ENCODE measurements at places on chromosomes 13 and 19. TPM values are rescaled to one million over a fixed set of nuclear protein-coding genes. Genes with fewer than 3 reads are reported as not detected.

The PSG3 gene
- not detected for total RNA-seq

The HIPK4 gene
- total RNA-seq = 0.16 TPM

The CYP2A6 gene
- total RNA-seq = not detected

The THSD1 gene
- total RNA-seq = 15.0 TPM

The KIR3DL2 gene
- not detected for total RNA-seq

The WTIP gene
- total RNA-seq = 10.9 TPM

The NKPD1 gene
- 0.47 TPM for total RNA-seq

The ZNF546 gene
- total RNA-seq = 27.5 TPM

The ZNF433 gene
- 19.5 TPM for total RNA-seq

The FXYD3 gene
- total RNA-seq = not detected

The CEACAM8 gene
- not detected for total RNA-seq

The CHAMP1 gene
- total RNA-seq = 7.8 TPM

The FUT1 gene
- 0.47 TPM for total RNA-seq

The PODNL1 gene
- not detected for total RNA-seq

The PALM gene
- total RNA-seq = 95.9 TPM

DNA sequence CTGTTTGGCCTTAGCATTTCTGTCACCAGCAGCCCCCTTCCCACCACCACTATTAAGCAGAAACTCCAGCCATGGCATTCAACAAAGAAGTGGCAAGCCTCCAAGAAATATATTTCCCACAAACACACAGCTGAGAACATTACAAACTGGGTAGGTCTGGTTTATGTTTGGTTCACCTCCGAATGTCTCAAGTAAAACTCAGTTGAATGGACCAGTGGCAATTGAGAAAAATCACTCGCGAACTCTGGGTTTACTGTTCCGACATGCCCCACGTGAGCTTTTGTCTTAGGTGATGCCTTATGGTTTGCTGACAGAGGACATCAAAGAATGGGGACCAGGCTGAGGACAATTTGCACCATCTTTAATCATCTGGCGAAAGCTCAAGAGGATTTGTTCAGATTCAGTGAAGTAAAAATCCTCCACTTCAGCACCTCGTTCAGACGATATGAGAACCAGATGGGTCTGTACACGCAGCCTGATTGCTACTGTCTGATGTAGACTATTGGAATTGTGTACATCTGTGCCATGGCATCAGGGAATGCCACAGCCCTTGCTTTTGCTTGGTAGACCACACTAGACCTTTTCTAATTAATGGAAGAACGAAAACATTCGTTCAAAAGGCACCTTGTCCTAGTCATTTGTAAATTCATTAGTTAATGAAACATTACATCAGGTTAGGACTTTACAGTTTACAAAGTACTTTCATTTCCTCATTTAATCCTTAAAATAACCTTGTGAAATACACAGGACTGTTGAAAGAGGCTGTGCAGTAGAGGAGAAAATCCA lies 59.4 kb downstream of the SLC10A2 start:
- DNase-seq = no peak

DNA sequence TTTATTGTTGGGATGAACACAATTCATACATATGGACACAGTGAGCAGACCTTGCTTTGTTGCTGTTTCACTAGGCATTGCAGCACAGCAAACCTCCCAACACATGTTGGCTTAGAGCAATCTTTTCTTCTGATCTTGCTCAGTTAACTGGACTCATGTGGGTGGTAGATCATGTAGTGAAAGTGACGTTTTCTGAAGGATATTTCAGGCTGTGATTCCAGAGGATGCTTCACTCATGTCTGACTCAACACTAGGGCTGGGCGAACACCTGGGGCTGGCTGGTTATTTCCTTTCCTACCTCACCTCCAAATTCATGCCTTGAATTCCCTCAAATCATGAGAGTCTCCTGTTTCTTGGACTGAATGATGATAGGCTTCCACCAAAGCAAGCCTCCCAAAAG lies 14.3 kb upstream of the LGALS13 start:
- DNase-seq = no peak

DNA sequence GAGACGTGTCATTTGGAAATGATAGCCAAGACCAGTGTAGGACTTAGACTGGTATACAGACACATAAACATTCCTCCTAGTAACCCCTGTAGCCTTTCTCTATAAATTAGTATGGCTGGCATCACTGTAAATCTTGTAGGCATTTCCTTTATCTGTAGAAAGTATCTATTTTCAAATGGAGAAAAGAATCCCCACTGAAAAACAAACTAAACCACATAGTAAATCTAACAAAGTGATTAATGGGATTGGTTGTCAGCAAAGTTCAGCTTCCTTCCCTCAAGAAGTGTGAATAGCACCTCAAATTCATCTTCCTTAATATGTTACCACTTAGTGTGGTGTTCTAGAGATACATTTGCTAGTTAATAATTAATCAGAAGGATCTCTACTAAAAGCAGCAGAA lies 119.4 kb upstream of the NBEA start:
- DNase-seq = no peak

- no peak for DNase-seq
These were observed 17.4 kb upstream of the PDCD2L start for GRCh38 chr19:34386645-34387445.

GRCh38 chr13:77810430-77810829 lies 108.2 kb downstream of the EDNRB start:
- no peak for DNase-seq

GRCh38 chr13:83162493-83162892 lies 719.8 kb downstream of the SLITRK1 start:
- DNase-seq = peak; percentile 4

- peak; percentile 2 for DNase-seq
These were observed 2.2 kb downstream of the TSC22D1 start for GRCh38 chr13:44573790-44574465.

GRCh38 chr19:48637449-48637947 lies 319 bp upstream of the DBP start:
- peak; percentile 99 for DNase-seq

GRCh38 chr13:43764349-43764748 lies 22.4 kb downstream of the ENOX1 start:
- DNase-seq = no peak

GRCh38 chr19:54803410-54803809 lies at the start of gene KIR2DL4:
Gene KIR2DL4 (plus strand): TSS chr19:54803610. CDS start chr19:54803652, 42 bp downstream.
- no peak for DNase-seq

GRCh38 chr19:1512671-1513498 lies at the start of gene ADAMTSL5:
Gene ADAMTSL5 (minus strand): TSS chr19:1513019. CDS start chr19:1510943, 2,076 bp downstream.
- DNase-seq = no peak

DNA sequence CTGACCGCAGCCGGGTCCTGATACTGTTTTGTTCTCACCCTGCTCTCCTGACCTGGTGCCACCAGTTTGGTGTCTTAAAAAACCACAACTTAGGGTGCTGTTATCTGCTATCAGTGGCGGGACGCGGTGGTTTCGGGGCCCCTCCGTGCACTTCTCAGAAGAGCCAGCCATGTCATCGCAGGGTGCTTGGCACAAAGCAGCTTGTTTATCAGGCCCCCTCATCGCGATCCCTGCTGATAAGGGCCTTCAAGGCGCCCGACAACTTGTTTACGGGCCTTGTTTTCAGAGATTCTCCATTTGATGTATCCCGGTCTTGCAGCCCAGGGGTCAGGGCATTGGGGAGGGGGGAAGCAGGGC lies 58.1 kb upstream of the KLF2 start:
- no peak for DNase-seq

DNA sequence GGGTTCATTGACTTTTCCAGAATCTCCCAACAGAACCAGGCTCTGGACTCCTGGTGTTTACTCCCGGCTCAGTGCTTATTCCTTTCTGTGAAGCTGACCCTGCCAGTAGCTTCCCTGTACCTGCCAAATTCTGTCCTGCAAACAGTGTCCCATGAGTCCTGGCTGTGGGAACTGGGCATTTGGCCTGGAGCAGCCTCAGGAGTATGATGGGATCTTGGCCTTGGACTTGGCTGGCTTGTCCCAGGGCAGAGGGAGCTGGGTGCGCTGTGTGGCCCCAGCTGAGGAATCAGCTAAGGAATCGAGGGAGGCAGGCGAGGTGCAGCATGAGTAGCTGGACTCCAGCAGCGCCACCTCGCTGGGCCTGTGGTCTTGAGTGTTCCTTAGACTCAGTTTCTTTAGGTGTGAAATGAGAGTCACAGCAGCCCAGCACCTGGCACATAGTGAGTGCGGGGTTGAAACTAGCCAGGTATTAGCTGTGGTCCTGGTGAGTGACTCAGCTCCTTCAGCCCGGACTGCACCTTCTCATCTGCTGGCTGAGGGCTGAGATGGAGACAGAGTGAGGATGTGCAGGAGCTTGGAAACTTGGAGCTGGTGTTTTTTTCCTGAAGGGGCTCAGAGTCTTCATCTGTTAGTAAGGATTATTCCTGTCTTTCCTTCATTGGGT lies 10.4 kb downstream of the CLASRP start:
- no peak for DNase-seq

DNA sequence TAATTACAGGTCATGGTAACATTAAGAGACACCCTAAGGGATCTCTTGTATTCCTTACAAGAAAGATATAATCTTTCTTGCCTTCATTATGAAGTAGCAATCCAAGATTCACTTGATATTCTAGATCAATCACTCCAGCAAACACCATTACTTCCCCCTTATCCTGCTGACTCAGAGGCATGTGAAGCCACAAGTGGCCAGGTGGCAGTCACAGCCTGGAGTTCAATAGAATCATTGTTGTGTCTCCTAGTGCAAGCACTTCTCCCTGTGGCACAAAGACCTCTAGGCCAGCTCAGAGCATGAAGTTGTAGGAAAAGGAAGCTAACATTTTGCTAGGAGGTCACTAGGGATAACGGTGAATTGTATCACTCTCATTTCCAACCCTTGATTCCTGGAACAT lies 864.3 kb upstream of the ATXN8OS start:
- no peak for DNase-seq

GRCh38 chr19:53772943-53773342 lies 51.2 kb downstream of the NLRP12 start:
- DNase-seq = no peak

GRCh38 chr19:46631481-46631880 lies 4.5 kb downstream of the GNG8 start:
- no peak for DNase-seq

- no peak for DNase-seq
These were observed 102.4 kb downstream of the KCTD12 start for GRCh38 chr13:76783798-76784197.

GRCh38 chr13:97537110-97537509 lies 103.1 kb downstream of the RAP2A start:
- no peak for DNase-seq

DNA sequence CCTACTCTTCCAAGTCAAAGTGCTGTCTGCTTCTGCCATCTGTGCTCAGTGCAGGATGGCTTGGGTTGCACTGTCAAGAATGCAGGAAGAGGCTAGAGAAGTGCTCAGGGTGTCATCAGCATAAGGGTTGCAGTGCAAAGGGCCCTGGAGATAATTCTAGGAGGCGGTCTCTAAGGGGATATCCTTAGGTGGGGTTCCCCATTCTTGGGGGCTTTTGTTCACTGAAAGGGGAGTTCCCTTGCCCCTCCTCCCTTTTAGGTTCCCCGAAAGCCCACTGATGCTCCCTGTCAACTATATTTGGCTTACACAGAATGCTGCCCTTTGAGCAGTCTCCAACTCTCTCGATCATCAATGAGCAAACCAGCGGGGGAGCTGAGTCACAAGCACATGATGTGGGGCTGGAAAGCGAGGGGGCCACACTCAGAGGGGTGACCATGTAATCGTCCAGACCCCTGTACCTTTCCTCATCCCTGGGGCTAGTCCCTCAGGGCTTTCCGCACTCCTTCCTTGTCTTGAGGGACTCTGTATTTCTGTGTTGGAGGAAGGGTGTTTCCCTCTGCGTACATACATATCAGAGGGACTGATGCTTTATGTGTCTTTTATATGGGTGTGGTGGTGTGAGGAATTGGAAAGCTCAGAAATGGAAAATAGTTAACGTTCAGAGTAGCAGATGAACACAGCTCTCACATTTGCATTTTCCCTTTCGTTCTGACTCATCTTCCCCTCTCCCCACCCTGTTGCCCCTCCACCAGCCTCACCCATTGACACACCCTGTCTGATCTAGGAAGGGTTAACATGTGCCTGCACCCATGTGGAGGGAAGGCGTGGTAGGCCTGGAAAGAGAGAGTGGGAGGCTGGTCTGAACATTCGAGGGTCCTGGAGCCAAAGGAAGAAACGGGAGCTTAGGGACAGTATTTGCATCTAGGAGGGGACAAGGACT lies 6.7 kb downstream of the ZBTB32 start:
- DNase-seq = no peak

DNA sequence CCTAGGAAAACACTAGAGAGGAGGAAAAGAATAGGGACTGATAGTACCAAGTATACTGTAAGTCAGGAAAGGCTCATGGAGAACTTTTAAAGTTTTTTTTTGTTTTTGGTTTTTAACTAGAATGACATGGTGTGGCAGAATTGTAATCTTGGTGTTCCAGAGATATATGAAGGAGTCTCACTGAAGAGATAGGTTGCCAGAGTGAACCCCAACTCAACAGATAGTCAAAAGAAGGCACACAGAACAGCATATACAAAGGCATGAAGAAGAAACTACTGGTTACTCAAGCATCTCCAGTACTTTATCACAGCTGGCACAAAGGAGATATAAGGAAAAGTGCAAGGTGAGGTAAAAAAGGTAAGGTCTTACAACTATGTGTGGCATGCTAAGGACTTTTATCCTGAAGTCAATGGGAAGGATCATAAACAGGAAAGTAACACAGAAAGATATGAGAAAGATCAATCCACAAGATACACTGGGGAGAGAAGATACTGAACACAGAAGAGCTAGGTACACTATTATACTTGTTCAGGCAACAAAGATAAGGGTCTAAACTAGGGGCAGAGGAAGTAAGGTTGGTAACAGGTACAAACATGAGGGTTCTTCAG lies 6.0 kb downstream of the KPNA3 start:
- no peak for DNase-seq

- no peak for DNase-seq
These were observed 3.5 kb upstream of the RPS9 start for GRCh38 chr19:54197121-54197520.

DNA sequence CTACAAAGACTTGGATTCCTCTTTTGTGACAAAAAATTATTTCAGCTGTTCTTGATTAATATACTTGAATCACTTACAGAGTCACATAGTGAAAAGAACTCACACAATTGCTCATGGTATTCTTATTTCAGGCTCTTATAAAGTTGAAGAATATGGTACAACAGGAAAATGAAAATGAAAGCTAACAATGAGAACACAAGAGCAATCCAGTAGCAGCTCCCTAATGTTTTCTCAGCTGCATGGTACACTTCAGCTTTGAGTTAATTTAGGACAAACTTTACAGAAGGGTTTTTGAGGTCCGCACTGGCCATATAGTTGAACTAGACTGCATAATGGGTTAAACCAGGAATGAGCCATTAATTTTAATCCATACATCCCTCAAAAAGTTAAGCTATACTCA lies 1261.8 kb downstream of the SLITRK5 start:
- no peak for DNase-seq

GRCh38 chr13:39985071-39985470 lies 329.6 kb downstream of the COG6 start:
- DNase-seq = no peak

All from occipital lobe (tissue), 3 donors.